ENCODE measurements at places on chromosomes 7 and 10. TPM values are rescaled to one million over a fixed set of nuclear protein-coding genes. Genes with fewer than 3 reads are reported as not detected.

The GARIN1A gene
- 1.4 TPM for total RNA-seq

DNA sequence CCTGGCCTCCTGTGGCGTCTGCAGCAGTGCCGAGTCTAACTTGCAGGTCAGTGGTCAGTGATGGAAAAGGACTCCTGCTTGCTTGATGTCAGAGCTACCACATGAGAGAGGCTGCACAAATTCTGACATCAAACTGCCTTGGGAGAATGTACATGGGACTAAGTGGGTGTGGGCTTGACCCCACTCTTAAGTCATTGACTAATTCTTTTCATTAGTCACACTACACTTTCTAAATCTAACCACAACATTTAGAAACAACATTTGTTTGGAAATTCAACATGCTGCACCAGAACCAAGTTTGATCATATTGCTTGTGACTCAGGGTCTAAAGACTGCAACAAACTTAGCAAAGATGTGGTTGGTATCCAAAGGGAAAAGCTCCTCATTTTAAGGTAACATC lies 24.4 kb upstream of the CDC14C start:
- DNase-seq: no peak

The CPXM2 gene
- 0.18 TPM for total RNA-seq

DNA sequence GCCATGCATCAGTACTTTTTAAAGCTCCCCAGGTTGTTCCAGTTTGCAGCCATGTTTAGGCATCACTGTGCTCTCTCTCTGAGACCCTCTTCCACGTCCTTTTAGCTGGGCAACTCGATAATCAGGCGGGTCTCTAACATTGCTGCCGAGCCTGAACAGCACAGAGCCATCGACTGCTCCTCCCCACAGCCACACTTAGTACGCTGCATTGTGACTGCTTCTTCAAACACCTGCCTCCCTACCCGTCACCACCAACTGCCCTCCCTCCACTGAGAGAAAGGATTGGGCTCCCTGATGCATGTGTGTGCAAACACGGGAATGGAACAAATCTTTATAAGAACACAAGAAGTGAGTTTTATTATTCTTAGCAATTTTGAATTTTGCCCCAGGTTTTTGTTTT lies 11.4 kb upstream of the TACR2 start:
- no peak for DNase-seq

- DNase-seq: no peak
Measured at GRCh38 chr7:85659364-85659763, 472.5 kb upstream of the SEMA3D start.

GRCh38 chr10:47336387-47337134 lies 11.6 kb upstream of the RBP3 start:
- no peak for DNase-seq

DNA sequence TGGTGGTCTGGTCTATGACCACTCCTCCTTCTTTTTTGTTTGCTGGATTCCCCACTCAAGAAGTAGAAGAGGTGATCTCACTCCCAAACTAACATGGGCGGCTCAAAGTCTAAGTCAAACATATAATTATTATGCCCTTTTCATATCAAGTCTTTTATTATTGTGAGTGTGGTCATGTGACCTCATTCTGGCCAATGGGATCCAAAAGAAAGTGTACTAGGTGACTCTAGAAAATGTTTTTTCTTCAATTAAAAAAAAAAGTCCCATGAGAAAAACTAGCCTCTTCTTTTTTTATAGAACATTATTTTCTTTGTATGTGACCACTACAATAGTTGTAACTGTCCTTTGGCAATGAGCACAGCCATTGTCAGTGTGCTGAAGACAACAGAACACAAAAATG lies 772.7 kb downstream of the KCNMA1 start:
- no peak for DNase-seq

The IL6 gene
- 0.57 TPM for total RNA-seq

GRCh38 chr7:25789701-25790640 lies 362.0 kb upstream of the NFE2L3 start:
- DNase-seq: no peak

DNA sequence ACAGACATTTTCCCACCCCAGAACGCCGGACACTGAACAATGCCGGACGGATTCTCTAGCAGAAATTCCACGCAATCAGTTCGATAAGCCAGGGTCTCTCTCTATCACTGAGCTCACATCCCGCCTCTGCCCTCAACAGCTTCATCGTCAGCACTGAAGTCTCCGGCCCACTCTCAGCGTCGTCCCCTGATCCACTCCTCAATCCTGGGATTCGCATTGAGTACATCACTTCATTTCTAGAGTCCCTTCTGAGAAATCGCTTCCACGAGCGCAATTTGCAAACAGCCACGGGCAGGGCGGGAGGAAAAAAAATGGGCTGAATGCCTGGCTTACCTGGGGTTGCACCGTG lies 365 bp downstream of the YME1L1 start:
- DNase-seq: no peak

DNA sequence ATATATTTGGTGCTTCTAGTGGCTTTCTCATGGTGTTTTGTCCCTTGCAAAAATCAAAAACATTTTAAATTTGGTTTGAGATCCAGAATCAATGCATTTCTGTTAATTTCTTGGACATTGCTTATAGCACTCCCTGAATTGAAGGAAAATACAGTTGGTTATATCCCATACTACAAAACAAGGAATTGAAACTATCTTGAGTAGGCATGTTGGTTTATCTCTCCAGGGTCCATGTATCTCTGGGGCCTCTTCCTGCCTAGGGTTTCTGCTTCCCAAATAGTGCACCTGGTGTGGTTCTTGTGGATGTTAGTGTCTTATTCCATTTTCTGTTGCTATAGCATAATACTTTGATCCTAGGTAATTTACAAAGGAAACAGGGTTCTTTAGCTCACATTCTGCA lies 212.4 kb downstream of the CAMK1D start:
- no peak for DNase-seq

Measured in T-helper 17 cell (primary cell).